Astrocyte (in vitro differentiated cells and primary cell): ENCODE measurements at places on chromosomes 16 and 17. TPM values are rescaled to one million over a fixed set of nuclear protein-coding genes. Genes with fewer than 3 reads are reported as not detected.

EVPLL gene
- not detected in 2 replicates for total RNA-seq

CAPNS2 gene
- 2.1 and 3.4 TPM in 2 replicates for total RNA-seq

DNASE1L2 gene
- total RNA-seq, result 1.2 and 1.3 TPM in 2 replicates

CACNA1G gene
- total RNA-seq, result 0.27 and 0.36 TPM in 2 replicates

OR4D1 gene
- total RNA-seq, result not detected in 2 replicates

CTRB1 gene
- total RNA-seq, result not detected in 2 replicates

FA2H gene
- 0.14 TPM in 1 of 2 replicates, not detected in the other for total RNA-seq

CDH16 gene
- not detected in 2 replicates for total RNA-seq

DNA sequence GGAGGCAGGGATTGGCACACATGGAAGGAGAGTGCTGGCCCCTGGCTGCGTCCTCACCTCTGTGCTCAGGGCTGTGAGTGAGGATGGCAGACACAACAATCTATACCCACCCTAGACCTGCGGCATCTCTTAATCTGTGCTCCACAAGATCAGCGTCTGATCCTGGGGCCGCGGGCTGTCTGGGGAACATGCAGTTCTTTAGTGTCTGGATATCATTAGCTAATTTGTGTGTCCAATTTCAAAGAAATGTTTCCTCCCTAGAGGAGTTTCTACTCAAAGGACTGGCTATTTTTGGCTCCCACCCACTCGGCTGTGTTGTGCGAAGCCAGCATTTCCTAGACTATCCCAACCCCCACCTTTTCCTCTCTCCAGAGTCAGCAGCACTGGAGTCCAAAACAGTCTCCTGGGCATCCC is 93.8 kb downstream of the GRIN2A start:
- H3K27me3 ChIP-seq, result no peaks in the 10 kb centered on the region
- H3K4me3 ChIP-seq, result no peak overlapping the region
- no peaks in the 10 kb centered on the region for H3K36me3 ChIP-seq
- peaks cover 8% of the 10 kb centered on the region for H3K4me1 ChIP-seq
- H3K27ac ChIP-seq, result peak overlapping the region; percentile 20
- DNase-seq, result peak; percentile 51

- DNase-seq, result peak; percentile 61
- H3K4me1 ChIP-seq, result peaks cover 7% of the 10 kb centered on the region
- H3K27me3 ChIP-seq, result no peaks in the 10 kb centered on the region
- peak overlapping the region; percentile 18 for H3K27ac ChIP-seq
- H3K4me3 ChIP-seq, result no peak overlapping the region
Observed at GRCh38 chr17:63178530-63178929, 212.5 kb downstream of the TANC2 start.

GRCh38 chr16:54935266-54935968 is 4.8 kb downstream of the IRX5 start:
- H3K4me1 ChIP-seq, result peaks cover 15% of the 10 kb centered on the region
- H3K36me3 ChIP-seq, result no peaks in the 10 kb centered on the region
- DNase-seq, result peak; percentile 22
- no peak overlapping the region for H3K27ac ChIP-seq
- H3K4me3 ChIP-seq, result peak overlapping the region; percentile 51

- no peak overlapping the region for H3K4me3 ChIP-seq
- H3K36me3 ChIP-seq, result no peaks in the 10 kb centered on the region
- no peaks in the 10 kb centered on the region for H3K4me1 ChIP-seq
- peaks cover 9% of the 10 kb centered on the region for H3K27me3 ChIP-seq
Observed at GRCh38 chr16:87924041-87924810, 12.1 kb downstream of the CA5A start.

DNA sequence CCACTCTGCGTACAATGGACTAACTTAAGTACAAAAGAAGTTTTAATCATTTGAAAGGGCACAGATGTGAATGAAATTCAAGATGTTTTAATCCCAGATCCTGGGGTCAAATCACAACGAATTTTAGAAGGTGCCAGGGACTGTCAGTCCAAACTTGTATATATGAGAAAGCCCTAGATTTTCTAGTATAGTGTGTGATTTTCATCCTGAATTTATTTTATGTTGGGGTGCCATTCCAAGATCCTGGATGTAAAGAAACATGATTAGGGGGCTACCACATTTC is 64.3 kb downstream of the TUBD1 start:
- no peaks in the 10 kb centered on the region for H3K27me3 ChIP-seq
- H3K4me3 ChIP-seq, result no peak overlapping the region
- DNase-seq, result no peak

DNA sequence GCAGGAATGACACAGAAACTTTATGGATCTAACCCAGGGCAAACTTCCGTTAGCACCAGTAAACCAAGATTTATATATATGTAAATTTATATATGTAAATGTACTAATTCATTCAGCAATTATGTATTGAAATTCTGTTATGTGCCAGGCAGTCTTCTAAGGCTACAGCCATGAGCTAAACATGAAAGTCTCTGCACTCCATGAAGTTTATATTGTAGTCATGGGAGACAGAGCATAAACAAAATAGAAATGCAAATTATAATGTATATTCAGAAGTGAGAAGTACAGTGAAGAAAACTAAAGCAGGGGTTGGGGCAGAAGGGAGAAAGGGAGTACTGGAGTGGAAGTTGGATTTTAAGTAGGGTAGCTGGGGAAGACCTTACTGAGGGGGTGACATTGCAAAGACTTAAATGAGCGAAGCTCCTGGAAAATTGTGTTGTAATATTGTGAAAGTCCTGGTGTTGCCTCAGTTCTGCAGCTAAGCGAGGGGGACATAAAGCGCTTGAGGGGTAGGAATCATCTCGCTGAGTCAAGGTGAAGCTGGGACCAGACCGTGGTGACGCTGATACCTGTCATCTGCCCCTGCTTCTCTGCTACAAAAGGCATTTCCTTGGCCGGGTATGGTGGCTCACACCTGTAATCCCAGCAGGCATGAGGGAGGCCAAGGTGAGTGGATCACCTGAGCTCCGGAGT is 64.8 kb downstream of the YPEL2 start:
- no peaks in the 10 kb centered on the region for H3K27me3 ChIP-seq
- H3K27ac ChIP-seq, result no peak overlapping the region
- H3K36me3 ChIP-seq, result no peaks in the 10 kb centered on the region
- no peak overlapping the region for H3K4me3 ChIP-seq
- H3K4me1 ChIP-seq, result no peaks in the 10 kb centered on the region

DNA sequence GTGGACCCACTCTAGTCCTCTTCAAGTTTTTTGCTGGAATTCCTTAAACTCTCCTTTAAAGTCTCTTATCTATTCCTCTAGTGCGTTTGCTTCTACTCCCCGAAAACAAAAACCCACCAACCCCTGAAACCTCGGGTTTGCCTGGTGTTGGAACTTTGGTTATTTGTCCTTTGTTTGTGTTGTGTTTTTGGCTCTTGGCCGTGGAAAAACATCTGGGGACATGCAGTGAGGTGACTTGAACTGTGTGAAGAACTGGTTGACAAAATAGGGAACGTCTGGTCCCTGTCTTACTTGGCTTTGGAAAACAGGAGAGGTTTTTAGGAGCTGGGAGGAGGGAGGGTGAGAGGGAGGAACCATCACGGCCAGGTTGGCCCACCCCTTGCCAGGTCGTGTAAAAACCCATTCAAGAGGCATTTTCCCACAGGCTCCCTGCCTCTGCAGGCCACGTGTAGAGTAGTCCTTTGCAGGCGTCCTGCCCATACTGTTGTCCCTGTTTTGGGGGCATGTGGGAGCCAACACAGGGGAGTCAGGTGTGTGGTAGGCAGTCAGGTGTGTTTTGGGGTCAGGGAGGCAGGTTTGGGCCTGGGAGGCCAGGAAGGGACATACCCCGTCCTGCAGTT is 169.3 kb downstream of the RAB11FIP4 start:
- H3K4me1 ChIP-seq, result peaks cover 47% of the 10 kb centered on the region
- peak overlapping the region; percentile 92 for H3K27ac ChIP-seq
- H3K4me3 ChIP-seq, result peak overlapping the region; percentile 79
- no peak for DNase-seq
- no peaks in the 10 kb centered on the region for H3K27me3 ChIP-seq

DNA sequence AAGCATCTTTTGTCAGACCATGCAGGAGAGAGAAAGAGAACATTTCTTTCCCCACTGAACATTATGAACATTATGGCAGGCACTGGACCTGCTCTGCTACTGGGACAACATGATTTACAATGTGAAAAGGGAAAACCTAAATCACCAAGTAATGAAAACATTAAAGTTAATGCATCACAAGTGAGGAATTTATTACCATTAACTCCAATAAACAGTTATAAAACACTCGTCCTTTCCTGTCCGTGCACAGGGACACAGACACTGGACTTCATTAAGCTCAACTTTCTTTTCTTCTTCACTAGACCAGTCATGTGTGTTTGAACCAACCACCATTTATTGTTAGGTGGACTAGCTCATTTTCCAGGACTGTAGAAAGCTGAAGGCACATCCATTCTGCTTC is 95.4 kb downstream of the SNX11 start:
- DNase-seq, result no peak
- H3K27ac ChIP-seq, result no peak overlapping the region
- H3K4me3 ChIP-seq, result no peak overlapping the region
- H3K36me3 ChIP-seq, result no peaks in the 10 kb centered on the region
- peaks cover 16% of the 10 kb centered on the region for H3K27me3 ChIP-seq

- no peak overlapping the region for H3K4me3 ChIP-seq
- no peaks in the 10 kb centered on the region for H3K4me1 ChIP-seq
- no peaks in the 10 kb centered on the region for H3K27me3 ChIP-seq
- no peak for DNase-seq
- H3K36me3 ChIP-seq, result no peaks in the 10 kb centered on the region
- no peak overlapping the region for H3K27ac ChIP-seq
Observed at GRCh38 chr16:26137956-26138355, 446.2 kb downstream of the HS3ST4 start.

DNA sequence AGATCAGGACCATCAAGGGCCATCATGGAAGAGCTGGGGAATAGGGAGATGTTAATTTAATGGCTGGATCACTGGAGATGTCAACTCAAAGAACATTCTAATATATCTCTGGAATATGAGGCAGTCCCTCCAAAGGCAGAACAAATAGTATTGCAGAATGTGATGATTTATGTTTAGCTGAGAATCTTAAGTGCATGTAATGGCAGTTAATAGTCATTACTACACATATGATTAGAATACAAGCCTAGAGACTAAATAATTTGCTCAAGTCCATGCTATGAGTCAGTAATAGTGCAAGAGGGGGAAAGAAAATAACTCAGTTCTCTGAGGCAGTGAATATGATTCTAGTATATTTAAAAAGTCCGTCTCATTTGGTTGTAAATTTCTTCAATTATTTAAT is 32.3 kb downstream of the SNTB2 start:
- no peak overlapping the region for H3K27ac ChIP-seq
- no peak for DNase-seq
- H3K4me1 ChIP-seq, result peaks cover 28% of the 10 kb centered on the region
- H3K36me3 ChIP-seq, result no peaks in the 10 kb centered on the region
- H3K27me3 ChIP-seq, result no peaks in the 10 kb centered on the region

DNA sequence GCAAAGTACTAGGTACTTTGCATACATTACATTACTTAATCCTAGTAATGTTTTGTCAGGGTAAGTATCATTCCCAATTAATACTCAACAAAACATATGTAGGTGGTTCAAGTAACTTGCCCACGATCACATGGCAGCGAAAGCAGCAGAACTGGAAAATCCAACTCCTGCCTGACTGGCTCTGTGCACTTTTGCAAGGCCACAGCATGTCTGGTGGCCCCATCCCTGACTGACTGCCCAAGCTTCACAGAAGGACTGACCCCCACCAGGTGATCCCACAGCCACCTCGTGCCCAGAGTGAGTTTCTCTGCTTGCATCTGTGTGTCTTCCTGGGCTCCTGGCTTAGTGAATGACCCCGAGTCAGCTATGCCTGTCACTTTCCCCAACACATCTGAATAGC is 11.4 kb downstream of the CNP start:
- peaks cover 6% of the 10 kb centered on the region for H3K4me1 ChIP-seq
- H3K4me3 ChIP-seq, result no peak overlapping the region
- no peak overlapping the region for H3K27ac ChIP-seq
- peaks cover 47% of the 10 kb centered on the region for H3K36me3 ChIP-seq
- no peaks in the 10 kb centered on the region for H3K27me3 ChIP-seq

GRCh38 chr16:25868106-25868505 is 176.3 kb downstream of the HS3ST4 start:
- H3K36me3 ChIP-seq, result no peaks in the 10 kb centered on the region
- no peak overlapping the region for H3K4me3 ChIP-seq
- no peak overlapping the region for H3K27ac ChIP-seq
- H3K27me3 ChIP-seq, result no peaks in the 10 kb centered on the region

DNA sequence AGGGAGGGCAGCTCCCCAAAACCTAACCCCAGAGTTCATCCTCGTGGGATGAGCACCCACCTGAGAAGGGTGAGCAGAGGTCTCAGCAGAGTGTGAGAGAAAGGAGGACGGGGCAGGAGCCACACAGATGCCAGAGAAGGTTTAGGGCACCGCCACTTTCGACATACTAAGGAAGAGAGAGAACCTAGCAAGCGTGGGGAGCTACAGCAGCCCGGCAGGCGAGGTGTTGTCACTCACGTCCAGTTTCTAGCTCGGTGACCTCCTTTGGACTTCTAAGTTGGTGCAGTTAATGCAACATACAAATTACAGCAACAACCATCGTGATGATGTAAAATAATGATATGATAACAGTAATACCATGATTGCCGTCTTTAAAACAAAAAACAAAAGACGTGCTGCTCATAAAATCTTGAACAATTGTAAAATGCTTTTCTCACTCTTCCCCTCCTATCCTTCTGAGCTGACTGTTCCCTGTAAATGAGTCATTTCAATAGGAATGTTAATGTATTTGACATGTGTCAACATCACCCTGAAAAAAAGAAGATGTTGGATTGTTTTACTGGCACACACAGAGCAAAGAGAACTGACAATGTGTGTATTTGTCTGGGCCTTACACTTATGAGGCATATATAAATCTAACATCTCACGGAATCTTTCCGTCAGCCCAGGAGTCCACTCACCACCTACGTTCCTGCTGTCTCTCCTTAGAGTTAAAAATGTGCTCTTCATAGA is 158.2 kb upstream of the MAF start:
- H3K27ac ChIP-seq, result no peak overlapping the region
- H3K27me3 ChIP-seq, result no peaks in the 10 kb centered on the region
- no peak for DNase-seq
- no peaks in the 10 kb centered on the region for H3K4me1 ChIP-seq
- no peaks in the 10 kb centered on the region for H3K36me3 ChIP-seq

DNA sequence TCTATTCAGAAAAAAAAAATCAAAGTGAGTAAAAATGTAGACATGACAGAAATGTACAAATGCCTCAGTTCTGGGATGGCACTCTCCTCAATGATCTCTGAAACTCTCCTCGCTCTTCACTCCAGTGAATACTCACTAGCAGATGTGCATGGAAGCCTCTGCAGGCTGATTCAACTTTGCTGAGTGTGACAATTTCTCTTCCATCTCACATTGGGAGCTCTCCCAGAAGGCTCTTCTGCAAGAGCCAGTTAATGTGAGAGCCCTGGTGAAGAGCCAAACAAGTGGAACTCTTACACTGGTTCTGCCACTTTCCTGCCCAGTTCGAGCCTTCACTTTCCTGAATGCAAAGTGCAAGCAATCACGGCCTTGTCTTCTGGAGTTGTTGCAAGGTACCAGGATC is 147.1 kb upstream of the IRX6 start:
- no peak overlapping the region for H3K4me3 ChIP-seq
- H3K27me3 ChIP-seq, result no peaks in the 10 kb centered on the region
- DNase-seq, result no peak
- no peaks in the 10 kb centered on the region for H3K36me3 ChIP-seq
- no peak overlapping the region for H3K27ac ChIP-seq
